Ascending aorta (tissue), 2 donors: ENCODE measurements at places on chromosomes 11 and 22.

DNA sequence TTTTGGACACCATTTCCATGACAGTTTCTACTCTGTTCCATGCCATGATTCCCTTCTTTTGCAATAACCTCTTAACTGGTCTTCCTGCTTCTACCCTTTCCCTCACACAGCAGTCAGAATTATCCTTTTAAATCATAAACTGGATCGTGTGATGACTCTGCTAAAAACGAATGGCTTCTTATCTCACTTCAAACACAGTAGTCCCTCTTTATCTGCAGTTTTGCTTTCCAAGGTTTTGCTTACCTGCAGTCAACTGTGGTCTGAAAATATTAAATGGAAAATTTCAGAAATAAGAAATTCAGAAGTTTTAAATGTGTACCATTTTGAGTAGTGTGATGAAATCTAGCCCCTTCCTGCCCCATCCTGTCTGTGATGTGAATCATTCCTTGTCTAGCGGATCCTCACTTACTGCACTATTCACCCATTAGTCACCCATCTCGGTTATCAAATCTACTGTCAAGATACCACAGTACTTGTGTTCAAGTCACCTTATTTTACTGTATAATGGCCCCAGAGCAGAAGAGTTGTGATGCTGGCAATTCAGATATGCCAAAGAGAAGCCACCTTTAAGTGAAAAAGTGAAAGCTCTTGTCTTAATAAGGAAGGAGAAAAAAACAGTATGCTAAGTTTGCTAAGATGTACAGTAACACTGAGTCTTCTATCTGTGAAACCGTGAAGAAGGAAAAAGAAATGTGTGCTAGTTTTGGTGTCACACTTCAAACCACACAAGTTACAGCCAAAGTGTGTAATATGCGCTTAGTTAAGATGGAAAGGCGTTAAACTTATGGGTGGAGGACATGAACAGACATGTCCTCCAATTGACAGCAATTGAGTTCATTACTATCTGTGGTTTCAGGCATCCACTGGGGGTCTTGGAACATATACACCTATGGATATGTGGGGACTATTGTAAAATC is 283.0 kb downstream of the DDX10 start:
- no peak for DNase-seq

GRCh38 chr11:9858218-9858617 is 194.3 kb downstream of the SWAP70 start:
- DNase-seq: no peak

DNA sequence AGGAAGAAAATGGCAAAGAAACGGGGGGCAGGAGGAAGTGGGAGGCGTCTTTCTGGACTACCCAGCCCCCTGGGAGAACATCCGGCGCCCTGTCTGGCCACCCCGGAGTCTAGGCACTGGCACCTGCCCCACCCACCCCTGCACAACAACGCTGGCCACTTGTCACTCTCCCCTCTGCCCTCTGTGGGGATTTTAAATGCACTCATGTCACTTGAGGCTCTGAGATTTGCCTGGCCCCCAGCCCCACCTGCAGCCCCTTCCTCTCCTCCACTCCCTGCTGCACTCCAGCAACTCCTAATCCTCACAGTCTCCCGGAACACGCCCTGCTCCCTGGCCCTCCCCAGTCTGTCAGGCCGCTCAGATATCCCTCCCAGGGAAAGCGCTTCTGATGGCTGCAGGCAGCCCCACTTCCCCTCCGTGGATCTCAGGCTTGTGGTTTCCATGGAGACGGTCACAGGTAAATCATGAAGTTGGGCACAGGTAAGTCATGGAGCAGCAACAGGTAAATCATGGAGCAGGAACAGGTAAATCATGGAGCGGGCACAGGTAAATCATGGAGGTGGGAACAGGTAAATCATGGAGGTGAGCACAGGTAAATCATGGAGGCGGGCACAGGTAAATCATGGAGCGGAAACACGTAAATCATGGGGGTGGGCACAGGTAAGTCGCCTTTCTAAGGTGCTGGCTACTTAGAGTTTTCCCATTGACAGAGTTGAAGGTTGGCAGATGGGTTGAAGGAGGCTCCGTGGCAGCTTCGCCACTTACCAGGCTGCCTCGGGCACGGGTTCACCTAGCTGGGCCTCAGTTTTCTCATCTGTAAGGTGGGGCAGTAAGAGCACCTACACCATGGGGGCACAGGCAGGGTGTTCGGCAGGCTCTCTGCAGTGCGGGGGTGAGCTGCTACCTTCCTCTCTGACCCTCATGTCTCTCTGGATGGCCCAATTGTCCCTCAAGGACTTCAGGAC is 79.0 kb upstream of the SHISAL1 start:
- peak; percentile 30 for DNase-seq

GRCh38 chr11:42840860-42841259 is 470.9 kb upstream of the API5 start:
- DNase-seq: no peak

- DNase-seq: no peak
These were observed 64.1 kb downstream of the PRMT3 start for GRCh38 chr11:20451568-20451967.

GRCh38 chr11:44286268-44286880 is 23.6 kb downstream of the ALX4 start:
- no peak for DNase-seq

DNA sequence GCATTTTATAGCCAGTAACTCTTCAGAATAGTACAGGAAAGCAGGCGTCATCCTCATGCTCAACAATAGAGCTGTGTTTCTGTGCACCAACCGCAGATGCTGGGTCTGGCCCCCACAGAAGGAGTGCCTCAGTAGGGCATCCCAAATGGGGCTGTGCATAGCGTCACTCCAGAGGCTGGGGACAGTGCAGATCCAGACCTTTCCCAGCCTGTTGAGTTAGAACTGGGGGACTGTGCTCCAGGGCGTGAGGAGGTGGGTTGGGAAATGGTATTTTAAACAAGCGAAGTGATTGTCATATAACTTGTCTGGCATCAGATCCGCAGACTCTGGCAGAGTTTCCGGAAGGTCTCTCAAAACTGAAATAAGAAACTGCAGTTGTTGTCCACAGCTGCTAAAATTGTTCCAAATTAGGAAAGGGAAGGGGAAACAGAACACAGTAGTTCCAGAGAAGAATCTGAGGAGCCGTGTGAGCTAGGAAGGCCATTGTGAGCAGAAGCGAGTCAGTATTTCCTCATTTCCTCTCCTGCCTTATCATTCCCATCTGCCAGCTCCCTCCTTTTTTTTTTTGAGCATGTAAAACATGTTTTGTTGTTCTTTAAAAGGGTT is 52.2 kb downstream of the JAM3 start:
- DNase-seq: no peak

DNA sequence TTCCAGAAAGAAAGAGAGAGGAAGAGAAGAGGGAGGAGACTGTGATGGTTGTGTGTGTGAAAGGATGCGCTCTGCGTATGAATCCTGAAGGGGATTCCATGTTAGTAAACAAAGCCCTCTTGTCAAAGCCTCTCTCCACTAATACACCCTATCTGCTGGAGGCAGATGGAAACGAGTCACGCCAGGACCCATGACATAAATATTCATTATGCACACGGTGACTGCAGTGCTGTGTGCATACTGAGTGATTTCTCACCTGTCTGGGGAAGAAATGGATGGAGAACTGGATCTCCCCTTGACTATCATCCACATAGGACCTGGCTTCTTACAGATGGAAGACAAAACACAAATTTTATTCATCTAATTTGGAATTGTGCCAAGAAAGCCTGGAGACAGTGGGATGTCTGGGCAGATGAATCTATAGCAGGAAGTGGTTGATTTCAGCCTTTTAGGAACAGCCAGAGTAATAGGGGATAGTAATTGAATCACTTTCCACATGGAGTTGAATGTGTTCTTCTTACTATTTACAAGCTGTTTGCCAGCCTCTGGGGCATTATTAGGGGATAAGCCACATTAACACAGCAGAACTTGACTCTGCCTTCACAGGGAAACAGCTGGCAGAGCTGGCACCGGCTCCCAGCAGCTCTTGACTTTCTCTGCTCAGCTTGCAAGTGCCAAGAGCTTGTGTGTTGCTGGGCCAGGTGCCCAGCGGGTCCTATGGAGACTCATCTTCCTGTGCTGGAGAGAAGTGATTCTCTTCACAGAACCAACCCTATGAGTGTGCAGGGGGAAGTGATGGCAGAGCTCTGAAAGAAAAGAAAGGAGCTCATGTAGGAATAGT is 9.0 kb downstream of the MTNR1B start:
- no peak for DNase-seq

DNA sequence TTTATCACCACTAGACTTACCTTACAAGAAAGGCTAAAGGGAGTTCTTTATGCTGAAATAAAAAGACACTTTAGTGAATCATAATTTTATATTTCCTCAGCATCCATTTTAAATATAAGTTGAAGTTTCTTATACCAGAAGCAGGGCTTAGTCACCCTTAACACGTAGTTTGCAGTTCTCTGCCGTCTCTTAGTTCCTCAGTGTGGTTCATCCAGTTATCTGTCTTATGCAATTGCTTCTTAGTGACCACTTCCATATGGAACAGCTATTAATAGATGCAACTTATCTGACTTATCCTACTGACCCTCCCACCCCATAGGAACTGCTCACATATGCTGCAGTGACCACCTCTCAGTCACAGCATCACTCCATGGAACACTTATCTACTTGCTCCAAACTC is 11.7 kb upstream of the SLC36A4 start:
- DNase-seq: no peak

GRCh38 chr11:86790867-86791849 is 9.2 kb upstream of the PRSS23 start:
- no peak for DNase-seq

GRCh38 chr22:20319041-20319744 is 667 bp downstream of the DGCR6L start:
- no peak for DNase-seq

- no peak for DNase-seq
These were observed 228.2 kb downstream of the TMEM135 start for GRCh38 chr11:87265979-87266378.

- DNase-seq: no peak
These were observed 5.8 kb downstream of the UBE2L3 start for GRCh38 chr22:21573293-21573734.

DNA sequence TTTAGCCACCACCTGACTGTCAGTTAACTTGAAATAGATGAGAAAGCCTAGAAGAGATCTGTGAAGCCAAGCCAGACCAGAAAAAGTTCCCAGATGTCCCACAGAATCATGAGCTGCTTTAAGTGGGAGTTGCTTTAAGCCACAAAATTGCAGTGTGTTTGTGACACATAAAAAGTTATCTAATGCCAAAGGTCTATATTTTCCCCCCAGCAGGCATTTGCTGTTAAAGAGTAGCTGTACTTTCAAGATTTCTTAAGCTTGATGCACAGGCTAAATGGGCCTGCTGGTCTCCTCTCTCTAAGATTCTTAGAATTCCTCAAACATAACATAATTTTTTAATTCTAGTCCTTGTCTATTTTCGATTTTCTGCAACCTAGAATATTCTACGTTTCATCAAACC is 825.7 kb downstream of the FAM181B start:
- DNase-seq: no peak

DNA sequence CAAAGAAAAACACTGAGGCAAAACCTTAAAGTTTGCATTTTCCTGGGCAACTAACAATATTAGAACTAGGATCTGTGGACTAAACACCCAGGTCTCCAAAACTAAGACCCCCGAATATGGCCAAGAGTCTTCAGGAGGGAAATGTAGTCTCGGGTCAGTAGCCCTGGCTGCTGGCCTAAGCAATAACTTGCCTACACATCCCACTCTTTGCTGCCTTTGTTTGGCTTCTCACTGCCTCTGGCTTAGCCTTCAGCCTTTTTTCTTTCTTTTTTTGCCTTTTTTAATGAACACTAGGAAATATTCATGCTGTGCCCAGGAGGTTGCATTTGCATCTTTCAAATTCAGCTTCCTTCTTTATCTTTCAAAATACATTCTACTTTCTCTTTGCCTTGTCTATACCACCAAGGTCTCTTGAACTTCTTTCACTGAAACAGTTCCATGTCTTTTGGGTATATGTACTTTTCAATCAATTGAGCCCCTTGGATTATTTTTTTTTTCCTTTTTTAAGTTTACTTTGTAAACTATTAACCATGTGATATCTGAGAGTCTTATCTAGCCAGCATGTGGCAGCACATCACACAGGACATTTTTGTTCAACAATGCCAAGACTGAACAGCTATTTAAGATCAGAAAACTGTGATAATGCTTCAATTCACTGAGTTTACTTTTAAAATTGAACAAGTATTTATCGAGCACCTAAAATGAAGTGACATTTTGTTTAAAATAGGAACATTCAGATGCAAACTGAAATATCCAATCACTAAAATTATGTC is 165.0 kb upstream of the TRPC6 start:
- no peak for DNase-seq

DNA sequence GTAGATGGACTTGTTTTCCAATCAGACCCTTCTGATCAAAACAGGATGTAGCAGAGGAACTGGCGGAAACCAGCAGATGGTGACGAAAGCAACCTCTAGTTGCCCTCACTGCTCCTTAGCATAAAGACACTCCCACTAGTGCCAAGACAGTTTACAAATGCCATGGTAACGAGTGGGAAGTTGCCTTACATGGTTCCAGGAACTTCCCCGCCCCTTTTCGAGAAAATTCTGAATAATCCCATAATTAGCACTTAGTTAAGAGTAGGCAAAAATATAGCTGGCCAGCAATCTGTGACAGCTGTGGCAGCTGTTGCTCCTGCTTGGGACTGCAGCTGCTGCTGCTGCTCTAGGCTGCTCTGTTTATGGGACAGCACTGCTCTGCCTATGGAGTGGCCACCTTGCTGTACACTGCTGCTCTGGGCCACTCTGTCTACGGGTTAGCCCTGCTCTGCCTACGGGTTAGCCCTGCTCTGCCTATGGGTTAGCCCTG is 33.4 kb upstream of the SORL1 start:
- DNase-seq: peak; percentile 68

DNA sequence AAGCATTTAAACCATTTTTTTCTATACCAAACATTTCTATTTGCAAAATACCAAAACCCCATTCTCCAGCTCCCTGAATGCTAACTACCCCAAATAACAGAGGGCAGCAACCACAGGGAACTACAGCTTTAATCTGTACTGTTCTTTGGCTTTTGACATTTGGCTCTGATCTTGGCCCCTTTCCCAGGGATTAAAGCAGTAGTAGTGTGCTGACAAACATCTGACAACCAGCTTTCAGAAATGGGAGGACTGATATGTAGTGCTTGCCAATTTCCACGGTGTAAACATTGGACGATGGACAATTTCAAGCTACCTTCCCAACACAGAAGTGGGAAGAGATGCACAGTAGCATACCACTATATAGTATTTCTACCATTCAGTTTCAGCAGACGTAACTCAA is 88.4 kb upstream of the TEAD1 start:
- DNase-seq: no peak

DNA sequence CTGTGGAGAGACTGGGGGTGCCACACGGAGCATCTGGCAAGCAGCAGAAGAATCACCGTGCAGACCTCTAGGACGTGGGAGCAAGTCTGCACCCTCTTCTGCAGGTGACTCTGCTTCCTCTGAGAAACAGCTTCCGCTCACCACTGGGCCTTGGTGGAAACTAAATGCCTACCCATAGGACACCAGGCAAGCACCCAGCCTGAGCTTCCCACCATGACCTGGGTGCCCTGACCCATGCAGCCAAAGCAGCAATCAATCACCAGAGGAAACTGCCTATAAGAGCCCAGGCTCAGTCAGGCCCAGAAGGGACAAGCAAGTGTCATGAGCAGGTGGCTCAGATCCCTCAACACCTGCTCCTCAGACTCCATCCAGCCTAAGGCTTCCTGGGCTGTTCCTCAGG is 63.4 kb downstream of the IGLL5 start:
- DNase-seq: no peak
